ENCODE measurements at places on chromosomes 6 and 20.

- no peak for DNase-seq
Observed at GRCh38 chr6:137941995-137942394, 74.9 kb downstream of the TNFAIP3 start.

DNA sequence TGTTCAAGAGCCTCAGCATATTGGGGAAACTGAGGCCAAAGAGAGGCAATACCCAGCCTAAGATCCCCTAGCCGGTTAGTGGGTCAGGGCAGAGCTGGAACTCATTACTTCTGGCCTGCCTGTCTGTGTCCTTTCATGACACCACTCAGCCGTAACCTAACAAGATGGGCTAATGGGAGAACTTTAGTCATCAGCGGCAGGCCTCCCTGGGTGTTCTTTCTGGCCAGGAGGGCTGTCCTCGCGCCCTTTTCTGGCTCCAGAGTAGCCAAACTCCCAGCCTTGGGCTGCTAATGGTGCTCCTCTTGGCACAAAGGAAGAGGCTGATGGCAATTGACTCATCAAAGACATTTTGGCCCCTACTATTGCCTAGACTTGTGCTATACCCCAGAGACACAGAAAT is 76.6 kb downstream of the NCR2 start:
- DNase-seq = no peak

- no peak for DNase-seq
Observed at GRCh38 chr20:1652960-1653359, 4.6 kb downstream of the SIRPG start.

GRCh38 chr6:36853325-36853724 is 14.1 kb upstream of the CPNE5 start:
- no peak for DNase-seq

DNA sequence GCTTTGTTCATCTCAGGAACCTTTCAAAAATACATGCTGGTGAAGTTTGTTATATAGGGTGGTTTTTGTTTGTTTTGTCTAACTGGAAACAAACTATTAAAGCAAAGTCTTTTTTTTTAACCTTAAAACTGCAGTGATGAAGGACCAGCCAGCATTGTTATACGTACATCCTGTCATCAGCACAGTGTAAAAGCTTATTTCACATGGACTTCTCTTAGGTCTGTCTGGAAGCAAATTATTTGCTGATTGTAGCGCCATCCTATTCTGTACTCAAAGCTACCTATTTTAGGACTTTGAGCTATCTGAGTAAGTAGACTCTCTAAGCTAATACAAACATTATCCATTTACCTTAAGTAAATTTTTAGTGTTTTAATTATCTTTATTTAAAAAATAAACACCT is 61.7 kb downstream of the SNX9 start:
- DNase-seq = no peak

DNA sequence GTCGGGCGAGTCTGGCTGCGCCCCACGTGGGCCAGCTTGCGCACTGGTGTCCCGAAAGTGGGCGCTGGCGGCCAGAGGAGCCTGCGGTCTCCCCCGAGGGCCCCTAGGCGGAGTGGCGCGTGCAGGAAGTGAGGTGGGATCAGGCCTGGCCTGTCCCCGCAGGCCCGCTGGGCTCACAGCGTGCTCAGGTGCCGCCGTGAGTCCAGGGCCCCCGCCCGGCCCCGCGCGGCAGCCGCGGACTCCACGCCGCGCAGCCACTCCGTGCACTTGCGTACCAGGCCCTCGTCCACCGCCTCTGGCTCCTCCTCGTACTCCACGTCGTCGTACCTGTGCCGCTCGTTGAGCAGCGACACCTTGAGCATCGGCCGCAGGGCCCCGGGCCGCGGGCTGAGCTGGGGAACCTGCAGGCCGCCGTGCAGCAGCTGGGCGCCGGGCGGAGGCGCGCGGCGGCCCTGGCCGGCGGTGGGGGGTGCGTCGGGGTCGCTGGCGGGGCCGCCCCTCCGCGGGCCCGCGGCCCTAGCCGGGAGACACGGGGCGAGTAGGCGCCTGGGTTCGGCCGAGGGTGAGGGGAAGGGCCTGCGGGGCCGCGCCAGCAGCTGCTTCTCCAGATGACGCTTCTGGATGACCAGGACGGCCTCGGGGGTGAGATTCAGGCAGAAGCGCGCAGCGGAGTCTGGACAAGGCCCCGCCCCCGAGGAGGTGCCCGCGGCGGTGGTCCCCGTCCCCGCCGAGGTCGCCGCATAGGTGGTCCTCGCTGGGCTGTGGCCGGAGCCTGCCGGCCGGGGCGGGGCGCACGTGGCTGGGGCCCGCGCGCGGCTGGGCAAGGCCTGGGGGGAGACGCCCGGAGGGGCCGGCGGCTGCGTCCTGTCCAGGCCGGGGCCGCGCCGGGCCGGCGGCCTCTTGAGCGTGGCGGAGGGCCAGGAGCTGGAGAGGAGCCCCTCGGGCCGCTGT is 835 bp downstream of the PRR18 start:
- DNase-seq = no peak

DNA sequence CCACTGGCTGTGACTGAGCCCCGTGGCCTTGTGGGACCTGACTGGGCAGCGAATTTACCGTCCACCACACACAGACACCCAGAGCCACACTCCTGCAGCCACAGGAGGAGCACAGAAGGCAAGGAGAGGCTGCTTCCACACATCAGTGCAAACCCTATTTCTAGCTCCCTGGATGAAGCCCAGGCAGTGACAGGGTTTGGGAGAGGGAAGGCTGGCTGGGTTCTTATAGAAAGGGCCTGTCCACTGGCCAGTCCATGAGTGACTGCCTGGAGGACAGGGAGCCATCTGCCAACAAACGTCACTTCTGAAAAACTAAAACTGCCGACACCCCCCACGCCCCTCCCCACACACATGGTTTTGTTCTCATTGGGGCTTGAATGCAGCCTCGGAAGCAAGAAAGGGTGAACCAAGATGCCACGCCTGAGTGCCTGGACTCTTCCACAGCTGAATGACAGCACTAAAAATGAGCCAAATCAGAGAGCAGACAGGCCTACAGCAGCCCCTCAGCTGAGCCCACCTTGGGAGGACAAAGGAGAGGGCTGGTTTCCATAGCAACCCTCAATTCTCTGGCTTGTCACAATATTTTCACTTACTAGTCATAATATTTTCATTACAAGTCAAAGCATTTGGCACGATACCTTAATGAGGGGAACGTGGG is 38.4 kb downstream of the RRBP1 start:
- no peak for DNase-seq

DNA sequence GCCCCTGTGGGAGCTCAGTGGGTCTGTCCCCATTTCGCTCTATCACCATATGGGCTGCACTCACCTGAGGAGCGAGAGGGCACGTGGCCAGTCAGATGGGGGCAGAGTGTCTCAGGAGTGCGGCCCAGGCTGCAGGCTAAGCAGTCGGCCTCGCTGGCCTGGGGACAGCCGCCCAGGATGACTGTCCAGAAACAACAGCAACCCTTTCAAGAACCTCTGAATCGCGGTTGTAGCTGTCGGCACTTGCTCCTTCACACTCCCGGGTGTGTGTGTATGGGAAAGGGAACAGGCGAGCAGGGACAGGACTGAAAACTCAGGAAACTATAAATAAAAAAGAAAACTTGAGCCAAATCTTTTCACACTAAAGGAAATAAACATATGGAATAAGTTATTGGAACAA is 63.1 kb downstream of the TFAP2A start:
- DNase-seq = no peak

GRCh38 chr20:25863536-25864325 is 167.1 kb upstream of the ZNF337 start:
- no peak for DNase-seq

DNA sequence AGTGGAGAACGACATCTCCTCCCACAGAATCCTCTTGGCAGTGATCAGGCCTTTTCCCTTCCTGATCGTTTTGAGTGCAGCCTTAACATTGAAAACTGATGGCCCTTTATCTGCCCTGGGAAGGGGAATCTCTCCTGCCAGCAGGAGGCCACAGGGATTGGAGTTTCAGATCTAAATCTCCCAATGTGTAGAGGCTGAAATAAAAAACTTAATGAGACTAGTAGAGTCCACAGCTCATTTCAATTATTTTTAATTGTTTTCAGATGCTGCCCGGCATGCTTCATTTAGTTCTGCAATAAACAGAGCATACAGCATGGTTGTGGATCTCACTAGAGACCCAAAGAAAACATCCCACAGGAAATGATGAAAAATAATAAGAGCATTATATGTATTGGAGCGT is 662.2 kb upstream of the HS3ST5 start:
- DNase-seq = no peak

DNA sequence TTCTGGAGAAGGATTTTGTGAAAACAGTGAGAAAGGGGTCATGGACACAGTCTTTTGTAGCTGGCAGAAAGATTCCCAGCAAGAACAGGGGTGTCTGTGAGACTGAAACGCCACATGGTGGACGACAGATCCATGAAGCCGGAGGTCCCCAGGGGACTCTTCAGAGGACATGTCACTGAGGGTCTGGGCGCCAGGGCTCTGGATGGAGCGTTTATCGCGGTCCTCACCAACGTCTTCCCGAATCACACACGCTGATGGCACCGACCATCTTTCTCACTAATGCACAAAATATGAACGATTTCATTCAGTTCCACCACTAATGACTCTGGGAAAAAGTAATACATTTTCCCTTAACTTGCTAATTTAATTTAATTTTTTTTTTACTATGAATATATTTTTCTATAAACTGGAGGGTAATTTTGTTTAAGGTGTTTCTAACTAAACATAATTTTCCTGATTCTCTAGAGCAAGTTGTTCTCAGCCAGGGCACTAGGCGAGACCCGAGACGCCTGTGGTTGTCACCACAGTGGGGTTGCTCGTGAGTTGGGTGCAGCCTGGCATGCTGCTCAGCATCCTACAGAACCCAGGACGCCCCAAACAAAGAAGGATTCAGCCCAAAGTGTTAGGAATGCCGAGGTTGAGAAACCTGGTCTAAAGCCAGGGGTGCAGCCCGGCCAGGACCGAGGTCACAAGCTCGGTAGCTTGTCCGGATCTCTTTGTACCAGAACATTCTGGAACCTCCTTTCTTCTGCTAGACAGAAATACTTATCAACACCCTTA is 306.2 kb downstream of the TAF4 start:
- DNase-seq = no peak

GRCh38 chr20:23369072-23369823 is 7.3 kb downstream of the GZF1 start:
- no peak for DNase-seq

- DNase-seq = no peak
Observed at GRCh38 chr6:132405143-132405915, 4.1 kb upstream of the MOXD1 start.

DNA sequence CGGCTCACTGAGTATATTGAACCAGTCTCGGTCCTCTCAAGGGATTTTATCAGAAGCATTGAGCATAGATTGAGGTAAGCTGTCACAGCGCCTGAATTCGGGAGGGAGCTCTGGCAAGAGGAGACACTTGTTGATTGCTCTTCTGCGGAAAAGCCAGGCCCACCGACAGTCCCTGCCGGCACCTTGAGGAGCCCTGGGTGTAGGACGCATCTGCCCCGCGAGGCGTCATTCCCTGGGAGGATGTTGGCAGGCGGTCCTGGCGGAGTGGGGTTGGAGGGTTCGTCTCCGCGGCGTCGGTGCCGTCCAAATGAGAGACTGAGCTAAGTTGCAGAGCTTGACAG is 843 bp downstream of the FBXO9 start:
- no peak for DNase-seq

GRCh38 chr6:93164781-93165180 is 254.6 kb downstream of the EPHA7 start:
- DNase-seq = no peak

DNA sequence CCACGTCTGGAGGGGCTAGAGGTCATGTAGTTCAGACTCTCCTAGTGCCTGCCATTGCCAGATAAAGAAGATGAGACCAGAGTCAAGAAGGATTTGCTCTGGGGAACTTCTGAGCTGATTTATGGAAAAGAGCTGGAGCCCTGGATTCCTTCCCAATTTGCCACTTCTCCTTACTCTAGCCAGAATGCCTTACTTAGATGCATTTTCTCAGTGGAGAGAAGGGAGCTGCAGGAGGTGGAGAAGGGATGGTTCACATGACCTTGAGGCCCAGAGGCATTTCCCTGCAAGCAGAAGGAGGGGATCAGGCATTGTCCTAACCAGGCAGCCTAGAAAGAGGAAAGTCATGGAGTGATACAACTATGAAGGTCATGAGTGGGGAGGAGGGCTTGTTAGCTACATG is 122.2 kb downstream of the UNC5CL start:
- no peak for DNase-seq

- DNase-seq = no peak
Observed at GRCh38 chr6:150057501-150057951, 11.4 kb downstream of the ULBP3 start.

GRCh38 chr20:18728870-18729224 is 84.7 kb upstream of the SCP2D1 start:
- DNase-seq = no peak

GRCh38 chr6:52649536-52650160 is 21.3 kb upstream of the TMEM14A start:
- DNase-seq = no peak

GRCh38 chr6:168596344-168596743 is 155.4 kb downstream of the SMOC2 start:
- no peak for DNase-seq

- DNase-seq = no peak
Observed at GRCh38 chr20:3123542-3123941, 36.1 kb downstream of the FASTKD5 start.

DNA sequence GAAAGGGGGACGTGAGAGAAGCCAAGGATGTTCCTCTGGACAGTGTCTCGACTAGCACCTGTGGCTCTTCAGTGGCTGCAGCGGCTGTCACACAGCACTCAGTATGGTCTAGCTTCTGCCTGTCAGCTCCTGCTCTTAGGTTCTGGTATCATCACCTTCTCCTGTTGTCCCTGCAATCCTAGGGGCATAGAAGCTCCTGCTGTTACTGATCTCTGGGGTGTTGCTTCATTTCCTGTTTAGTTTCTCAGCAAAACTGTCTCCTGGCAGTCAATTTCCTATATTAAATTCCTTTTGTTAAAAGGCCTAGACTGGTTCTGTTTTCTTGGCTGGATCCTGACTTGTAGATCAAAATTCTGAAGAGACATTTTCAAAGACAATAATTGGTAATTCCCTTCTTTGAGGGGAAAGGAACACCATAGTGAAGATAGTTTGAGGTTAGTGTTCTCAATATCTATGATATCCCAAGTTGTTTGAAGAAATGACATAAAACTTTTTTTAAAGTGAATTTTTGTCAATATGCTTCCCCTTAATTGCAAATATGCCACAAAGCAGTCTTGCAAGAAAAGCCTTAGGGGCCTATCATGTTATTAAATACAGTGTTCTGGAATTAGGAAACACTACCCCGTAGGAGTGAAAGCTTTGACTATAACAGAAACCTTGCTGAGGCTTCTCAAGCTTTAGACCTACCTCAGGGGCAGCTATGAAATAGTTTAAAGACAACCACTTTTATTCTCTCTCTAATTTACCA is 148.5 kb downstream of the KIF6 start:
- no peak for DNase-seq

GRCh38 chr20:41185013-41185757 is 47.8 kb downstream of the PLCG1 start:
- no peak for DNase-seq

DNA sequence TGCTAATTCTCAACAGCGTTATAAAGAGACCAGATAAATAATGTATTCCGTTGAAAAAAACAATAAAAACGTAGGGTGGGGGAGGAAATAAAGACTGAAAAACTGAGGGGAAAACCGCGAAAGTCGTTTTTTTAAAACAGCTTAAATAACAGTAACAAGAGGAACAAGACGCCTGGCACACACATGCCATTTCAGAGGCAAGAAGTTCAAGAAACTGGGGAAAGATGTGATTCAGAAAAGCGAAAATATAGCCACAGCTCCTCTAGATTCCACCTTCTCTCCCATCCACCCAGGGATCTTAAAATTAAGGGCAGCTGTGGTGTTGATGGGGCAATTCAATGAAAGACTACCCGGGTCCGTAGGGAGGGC is 1.3 kb downstream of the EPB41L2 start:
- DNase-seq = no peak

Data from NCI-H2029 treated with DMSO at 0.1 percent for 48 hours (cell line).